Hair follicular keratinocyte (primary cell): ENCODE measurements at places on chromosomes 4 and X. TPM values are rescaled to one million over a fixed set of nuclear protein-coding genes. Genes with fewer than 3 reads are reported as not detected.

Gene RHOH
- total RNA-seq: not detected in 2 replicates

Gene MAGEC3
- not detected in 2 replicates for total RNA-seq

Gene FRG2
- not detected in 2 replicates for total RNA-seq

Gene RENBP
- not detected in 2 replicates for total RNA-seq

Gene SRPX2
- total RNA-seq: 4.0 and 4.1 TPM in 2 replicates
